ENCODE measurements at places on chromosomes 2 and 18. TPM values are rescaled to one million over a fixed set of nuclear protein-coding genes. Genes with fewer than 3 reads are reported as not detected.

DNA sequence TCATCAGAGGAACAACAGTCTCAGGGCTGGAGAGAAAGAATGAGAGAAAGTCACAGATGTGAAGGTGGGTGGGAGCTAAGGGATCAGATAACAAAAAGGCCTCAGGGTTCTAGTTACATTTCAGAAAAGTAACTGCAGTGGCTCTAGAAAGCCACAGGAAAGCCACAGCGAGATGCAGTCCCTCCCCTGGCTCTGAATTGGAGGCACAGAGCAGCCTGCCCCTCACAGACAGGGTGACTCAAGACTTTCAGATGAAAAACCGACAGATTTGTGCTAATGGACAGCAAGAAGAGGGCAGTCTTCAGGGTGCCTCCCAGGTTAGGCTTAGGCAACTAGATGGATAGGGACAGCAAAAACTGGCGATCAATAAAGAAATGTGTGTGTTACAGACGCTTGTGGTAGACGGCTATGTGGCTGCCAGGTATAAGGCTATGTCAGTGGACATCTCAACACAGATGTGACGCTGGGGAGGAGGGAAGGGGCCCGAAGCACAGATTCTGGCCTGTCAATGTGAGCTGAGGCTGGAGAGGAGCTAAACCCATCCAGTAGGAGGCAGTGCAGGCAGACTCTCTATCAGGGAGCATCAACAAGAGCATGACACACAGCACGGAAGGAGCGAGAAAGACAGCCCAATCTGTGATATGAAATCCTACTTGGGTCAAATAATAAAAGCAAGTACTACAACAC lies 26.2 kb downstream of the UNC50 start:
- no peak for DNase-seq

MAPRE2 gene
- 33.3 TPM for total RNA-seq

DNA sequence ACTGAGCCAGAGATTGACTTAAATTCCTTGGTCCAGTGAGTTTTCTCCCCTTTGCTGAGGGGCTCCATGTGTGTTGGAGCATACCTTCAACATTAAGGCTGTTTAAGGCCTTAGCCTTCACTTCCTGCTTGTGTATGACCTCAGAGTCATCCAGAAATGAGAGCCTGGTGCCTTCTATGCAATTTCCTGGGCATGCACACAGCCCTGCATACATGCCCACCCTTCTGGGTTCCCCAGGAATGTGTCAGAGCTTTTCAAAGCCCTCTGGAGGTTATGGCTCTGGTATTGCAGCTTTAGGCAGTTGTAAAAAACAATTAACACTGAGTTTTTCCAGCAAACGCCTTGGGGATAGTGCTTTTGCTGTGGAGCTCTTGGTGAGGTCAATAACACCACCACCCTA lies 16.7 kb downstream of the IL1R1 start:
- DNase-seq, result no peak

DSG4 gene
- not detected for total RNA-seq

GPR35 gene
- total RNA-seq, result 0.90 TPM

SLC4A3 gene
- total RNA-seq, result 1.3 TPM

L3MBTL4 gene
- total RNA-seq, result 7.5 TPM

RAPH1 gene
- 44.8 TPM for total RNA-seq

GRCh38 chr18:75784390-75784789 lies 356.9 kb upstream of the SMIM21 start:
- no peak for DNase-seq

SGPP2 gene
- total RNA-seq, result not detected

DNA sequence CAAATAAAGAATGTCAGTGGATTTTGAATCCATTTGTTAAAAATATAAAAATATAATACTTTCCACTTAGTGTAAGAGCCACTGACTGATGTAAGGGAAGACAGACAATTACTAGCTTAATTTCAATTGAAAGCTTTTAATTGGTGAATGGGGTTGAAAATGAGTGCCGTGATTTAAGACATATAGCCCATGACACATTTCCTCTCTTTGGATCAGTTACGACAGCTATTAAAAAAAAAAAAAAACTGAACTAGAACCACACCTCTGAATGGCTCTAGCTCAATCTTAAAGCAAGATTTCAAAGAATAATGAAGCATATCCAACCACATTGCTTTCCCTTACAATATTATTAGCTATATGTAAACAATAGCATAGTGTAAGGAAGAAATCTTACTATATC lies 44.0 kb downstream of the CIB4 start:
- no peak for DNase-seq

GRCh38 chr2:175399326-175399725 lies 217.8 kb upstream of the ATP5MC3 start:
- DNase-seq, result no peak

- DNase-seq, result no peak
Observed at GRCh38 chr18:3059272-3059671, 46.3 kb upstream of the LPIN2 start.

TWIST2 gene
- total RNA-seq, result 101 TPM

- no peak for DNase-seq
Observed at GRCh38 chr2:17355608-17356329, 162.5 kb downstream of the RAD51AP2 start.

GRCh38 chr2:100784681-100785080 lies 35.3 kb upstream of the NPAS2 start:
- no peak for DNase-seq

- DNase-seq, result no peak
Observed at GRCh38 chr2:149112713-149113112, 74.2 kb downstream of the LYPD6B start.

DNA sequence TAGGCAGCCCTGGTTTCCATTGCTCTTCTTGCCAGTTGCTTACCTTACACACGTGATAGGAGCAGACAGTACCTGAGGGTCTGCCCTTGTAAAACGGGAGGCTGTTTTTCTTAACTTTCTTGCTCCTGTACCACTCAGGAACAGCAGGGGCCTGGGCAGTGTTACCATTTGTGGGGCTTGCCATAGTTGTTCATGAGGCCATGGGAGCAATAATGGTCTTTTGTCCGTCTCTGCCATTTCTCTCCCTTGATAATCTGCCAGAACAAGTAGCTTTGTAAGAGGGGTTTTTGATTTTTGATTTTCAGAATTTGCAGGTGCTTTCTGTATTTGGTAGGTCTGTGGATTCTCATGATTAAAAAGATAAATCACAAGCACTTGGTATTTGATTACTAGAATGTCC lies 259.0 kb downstream of the PHLPP1 start:
- DNase-seq, result no peak

GRCh38 chr18:48320639-48320945 lies 88.6 kb downstream of the ZBTB7C start:
- no peak for DNase-seq

DNA sequence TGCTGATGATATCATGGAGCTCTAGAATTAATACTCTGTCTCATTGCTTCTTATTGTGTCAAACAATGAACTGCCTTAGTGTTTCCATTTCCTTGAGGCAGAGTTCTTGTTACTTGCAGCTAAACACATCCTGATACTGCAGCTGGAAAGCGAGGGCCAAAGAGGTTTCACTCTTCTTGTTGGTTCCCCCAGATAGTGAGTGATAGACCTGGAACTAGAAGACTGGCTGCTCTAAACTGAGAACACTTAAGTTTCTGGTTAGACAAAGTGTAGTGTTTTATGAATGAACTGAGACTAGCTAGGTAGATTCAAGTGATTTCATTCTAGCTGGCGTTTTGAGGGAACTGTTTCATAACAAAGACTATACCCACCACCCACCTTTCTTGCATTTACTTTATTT lies 321.7 kb downstream of the TXNL1 start:
- DNase-seq, result no peak

GRCh38 chr2:152347076-152347475 lies 12.1 kb downstream of the FMNL2 start:
- no peak for DNase-seq

- DNase-seq, result no peak
Observed at GRCh38 chr2:163375070-163375469, 360.7 kb downstream of the FIGN start.

DNA sequence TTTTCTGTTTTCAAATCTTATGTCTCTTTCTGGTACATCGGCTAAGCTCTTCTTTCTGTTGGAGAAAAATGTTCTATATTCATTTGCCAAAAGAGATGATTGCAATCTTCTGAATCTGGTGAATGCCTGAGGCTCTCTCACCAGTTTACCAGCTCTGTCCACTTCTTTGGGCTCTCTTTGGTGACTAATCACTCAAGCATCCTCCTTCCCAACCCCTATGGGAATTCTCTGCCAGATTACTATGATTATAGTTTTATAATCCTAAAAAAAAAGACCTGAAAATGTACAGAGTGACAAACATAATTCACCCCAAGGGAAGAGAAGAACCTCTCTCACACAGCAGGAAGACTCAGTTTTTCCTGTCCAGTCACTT lies 187.3 kb downstream of the CAMKMT start:
- DNase-seq, result no peak

DNA sequence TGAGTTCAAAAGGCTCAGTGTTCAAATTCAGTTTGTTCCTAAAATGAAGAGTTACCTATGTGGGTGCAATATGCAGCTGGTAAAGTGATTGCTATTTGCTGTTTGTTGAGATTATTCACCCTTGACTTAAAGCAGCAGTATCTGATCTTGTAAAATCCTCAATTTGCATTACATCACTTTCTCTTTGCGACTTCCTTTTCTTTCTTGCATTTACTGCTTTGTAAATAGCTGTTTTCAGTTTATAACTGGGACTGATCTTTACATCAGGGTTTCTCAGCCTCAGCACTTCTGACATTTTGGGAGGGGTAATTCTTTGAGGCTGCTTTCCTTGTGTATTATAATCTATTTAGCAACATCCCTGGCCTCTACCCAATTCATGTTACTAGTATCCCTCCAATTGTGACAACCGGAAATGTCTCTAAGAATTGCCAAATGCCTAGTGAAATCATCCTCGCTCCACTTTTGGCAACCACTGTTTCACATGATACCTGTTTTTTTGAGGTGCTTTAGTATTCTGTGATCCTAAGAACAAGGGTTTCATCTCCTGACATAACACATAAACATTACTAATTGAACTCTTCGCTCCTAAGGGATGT lies 12.1 kb upstream of the ERCC3 start:
- DNase-seq, result no peak

CENPA gene
- total RNA-seq, result not detected

GCG gene
- not detected for total RNA-seq

IMPA2 gene
- total RNA-seq, result 62.4 TPM

- DNase-seq, result no peak
Observed at GRCh38 chr2:147607379-147607778, 237.4 kb upstream of the ACVR2A start.

DNA sequence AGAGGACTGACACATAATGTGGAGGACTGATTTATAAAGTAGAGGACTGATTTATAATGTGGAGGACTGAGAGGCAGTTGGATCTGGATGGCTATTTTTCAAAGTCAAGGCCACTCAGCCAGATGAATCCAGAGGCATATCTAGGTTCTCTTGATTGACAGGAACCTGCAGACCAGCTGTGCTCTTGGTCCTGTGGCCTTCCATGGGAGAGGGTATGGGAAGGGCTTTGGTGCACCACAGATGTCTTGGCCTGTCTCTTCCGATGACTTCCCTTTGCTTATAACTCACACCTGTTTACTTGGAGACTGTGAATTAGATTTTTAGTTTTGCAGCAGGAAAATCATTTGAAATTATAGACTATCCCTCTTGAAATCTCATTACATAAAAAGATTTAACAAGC lies 32.3 kb downstream of the AGAP1 start:
- DNase-seq, result no peak

GRHL1 gene
- 2.3 TPM for total RNA-seq

MBOAT2 gene
- 23.7 TPM for total RNA-seq

DNA sequence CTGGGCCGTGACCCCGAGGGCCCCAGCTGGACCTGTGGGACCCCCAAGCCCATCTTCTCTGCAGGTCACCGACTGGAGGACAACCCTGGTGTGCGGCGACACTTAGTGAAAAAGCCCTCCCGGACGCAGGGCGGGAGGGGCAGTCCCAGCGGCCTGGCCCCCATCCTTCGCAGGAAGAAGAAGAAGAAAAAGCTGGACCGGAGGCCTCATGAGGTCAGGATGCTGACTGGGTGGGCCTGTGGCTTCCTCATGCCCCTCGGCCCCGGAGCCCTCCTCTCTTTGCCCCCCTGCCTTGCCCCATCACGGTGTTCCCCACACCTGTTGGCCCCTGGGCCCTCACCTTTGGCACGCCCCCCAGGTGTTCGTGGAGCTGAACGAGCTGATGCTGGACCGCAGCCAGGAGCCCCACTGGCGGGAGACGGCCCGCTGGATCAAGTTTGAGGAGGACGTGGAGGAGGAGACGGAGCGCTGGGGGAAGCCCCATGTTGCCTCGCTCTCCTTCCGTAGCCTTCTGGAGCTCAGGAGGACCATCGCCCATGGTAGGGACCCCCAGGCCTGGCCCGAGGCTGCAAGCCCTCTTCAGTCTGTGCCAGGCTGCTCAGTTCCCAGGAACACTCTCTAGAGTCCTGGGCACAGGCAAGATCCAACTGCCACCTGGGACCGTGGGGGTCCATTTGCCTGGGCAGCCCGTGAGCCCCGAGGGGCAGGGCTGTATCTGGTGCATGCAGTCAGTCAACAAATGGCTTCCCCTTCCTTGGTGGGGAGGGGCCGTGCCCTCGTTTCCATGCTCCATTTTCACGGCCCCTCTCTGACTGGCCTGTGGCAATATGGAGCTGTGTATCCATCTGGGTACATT lies 4.7 kb downstream of the SLC4A3 start:
- DNase-seq, result no peak

DNA sequence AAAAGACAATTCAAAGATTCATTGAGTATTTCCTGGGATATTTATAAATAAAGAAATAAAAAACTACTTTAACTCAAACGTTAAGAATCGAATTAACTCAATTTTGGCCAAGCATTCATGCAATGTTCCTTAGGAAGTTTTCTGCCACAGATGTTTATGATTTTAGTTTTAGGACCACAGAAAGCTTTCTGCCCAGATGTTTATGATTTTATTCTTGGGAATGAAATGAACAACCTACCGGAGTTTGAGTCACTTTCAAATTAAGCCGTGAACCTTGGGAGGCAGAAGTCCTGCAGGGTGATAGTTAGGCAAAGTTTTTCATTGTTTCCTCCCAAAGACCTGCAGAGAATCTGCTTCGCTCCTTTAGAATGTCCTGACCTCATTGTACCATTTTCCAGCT lies 34.7 kb upstream of the MBP start:
- no peak for DNase-seq

NOTO gene
- not detected for total RNA-seq

- no peak for DNase-seq
Observed at GRCh38 chr18:74139888-74140287, 7.7 kb downstream of the FBXO15 start.

All from tibial nerve (tissue), 4 donors.